ENCODE measurements at places on chromosomes 6 and 20. TPM values are rescaled to one million over a fixed set of nuclear protein-coding genes. Genes with fewer than 3 reads are reported as not detected.

The BMP7 gene
- polyA plus RNA-seq, result 75.5 TPM

The TCF21 gene
- 218 TPM for polyA plus RNA-seq

The XKR7 gene
- 0.20 TPM for polyA plus RNA-seq

The SLC32A1 gene
- 1.3 TPM for polyA plus RNA-seq

The RPP21 gene
- 40.2 TPM for polyA plus RNA-seq

The C20orf144 gene
- 0.20 TPM for polyA plus RNA-seq

The COL21A1 gene
- polyA plus RNA-seq, result 170 TPM

- no peak for DNase-seq
Observed at GRCh38 chr6:44674226-44675155, 287.0 kb downstream of the CDC5L start.

- no peak for DNase-seq
Observed at GRCh38 chr20:4550740-4551139, 171.0 kb upstream of the PRND start.

DNA sequence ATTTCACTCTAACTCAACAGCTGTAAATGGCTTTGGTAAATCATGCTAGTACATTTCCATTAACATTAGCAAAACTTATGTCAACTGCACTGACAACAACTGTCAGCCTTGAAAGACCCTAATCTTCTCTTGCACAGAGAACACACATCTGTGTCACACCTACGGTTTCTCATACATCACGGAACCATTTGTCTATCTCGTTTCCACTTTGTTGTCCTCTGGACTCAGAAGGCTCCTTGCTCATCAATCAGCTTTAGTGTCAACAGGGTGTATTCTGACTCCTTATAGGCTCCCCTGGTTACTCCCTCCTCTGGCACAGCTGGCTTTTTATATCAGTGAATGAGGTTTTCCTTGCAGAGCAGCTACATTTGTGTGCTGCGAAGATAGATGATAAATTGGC is 49.3 kb downstream of the CD83 start:
- no peak for DNase-seq

DNA sequence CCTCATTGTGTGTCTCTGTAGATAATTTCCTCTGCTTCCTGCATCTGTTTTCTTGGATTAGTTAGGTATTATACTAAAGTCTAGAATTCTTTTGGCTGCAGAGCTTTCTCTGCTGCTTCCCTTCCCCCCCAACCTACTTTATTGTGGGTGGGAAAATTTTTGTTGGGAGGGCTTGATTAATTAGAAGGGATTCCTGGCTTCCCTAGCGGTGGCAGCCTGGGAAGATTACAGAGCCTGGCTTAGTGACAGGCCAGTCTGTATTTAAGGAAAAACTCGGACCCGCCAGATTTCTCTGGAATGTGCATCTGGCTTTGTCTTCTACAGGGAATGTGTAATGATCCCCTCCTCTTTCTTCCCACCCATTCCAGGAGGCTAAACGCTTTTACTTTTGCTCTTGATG is 31.2 kb downstream of the SLX4IP start:
- DNase-seq, result no peak

DNA sequence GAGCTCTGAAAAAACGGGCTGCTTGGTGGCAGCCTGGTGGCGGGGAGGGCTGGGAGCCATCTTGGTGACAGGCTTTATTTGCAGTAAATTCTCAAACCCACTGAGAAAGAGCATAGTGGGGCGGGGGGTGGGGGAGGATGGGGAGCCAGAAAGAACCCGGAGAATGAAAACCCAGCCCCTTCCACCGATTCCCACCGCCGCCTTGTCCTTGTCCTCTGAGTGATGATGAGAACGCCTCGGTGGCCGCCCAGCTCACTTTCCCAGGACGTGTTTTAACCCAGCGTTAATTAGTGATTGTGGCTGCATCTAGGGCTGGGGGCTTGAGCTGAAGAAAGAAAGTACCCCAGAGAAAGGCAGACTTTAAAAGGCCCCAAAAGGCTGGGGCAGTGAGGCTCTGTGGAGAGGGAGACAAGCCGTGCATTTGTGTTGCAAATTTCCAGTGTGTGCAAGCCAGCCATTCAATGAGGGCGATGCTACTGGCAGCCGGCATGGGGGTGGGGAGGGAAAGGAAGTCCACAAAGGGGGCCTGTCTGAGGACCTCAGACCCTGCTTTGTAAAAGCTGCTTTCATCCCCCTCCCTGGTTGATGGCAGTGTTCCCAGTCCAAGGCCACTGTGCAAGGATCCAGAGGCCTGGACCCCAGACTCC is 6.2 kb upstream of the GHRH start:
- DNase-seq, result no peak

DNA sequence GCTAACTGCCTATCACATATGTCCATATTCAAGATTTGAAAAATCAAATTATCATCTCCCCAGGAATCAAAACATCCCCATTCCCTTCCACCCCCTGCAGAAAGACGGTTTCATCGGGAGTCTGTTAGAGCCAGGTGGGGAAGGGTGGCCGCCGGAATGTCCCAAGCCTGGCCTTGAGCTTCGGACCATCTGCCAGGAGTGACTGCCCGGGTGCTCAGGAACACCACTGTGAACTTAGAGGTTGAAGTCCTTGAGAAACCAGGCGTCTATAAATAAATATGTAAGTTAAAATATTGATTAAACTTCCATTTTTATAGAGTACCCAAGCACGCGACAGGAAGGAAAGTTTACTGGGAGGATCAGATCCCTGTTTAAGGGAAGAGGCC is 250.8 kb downstream of the DLL1 start:
- DNase-seq, result no peak

GRCh38 chr6:46219661-46220060 is 48.9 kb upstream of the ENPP5 start:
- no peak for DNase-seq

GRCh38 chr20:38714308-38714707 is 10.0 kb upstream of the SLC32A1 start:
- no peak for DNase-seq

DNA sequence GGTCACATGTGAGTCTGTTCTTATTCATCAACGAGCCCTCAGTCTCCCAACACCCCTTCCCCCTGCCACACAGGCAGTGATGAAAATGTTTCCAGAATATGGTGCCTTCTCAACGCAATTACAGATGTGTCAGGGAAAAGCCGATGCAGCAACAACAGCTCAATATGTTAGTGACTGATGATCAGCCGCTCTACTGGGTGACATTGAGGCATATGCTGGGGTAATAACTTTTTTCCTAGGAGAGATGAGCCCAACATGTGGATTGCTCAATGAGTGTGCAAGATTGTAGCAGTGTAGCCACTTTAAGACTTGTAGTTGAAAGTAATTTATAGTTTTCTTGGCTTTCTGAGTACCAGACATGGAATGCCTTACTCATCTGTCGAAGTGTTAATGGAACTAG is 49.4 kb downstream of the DTD1 start:
- DNase-seq, result no peak

DNA sequence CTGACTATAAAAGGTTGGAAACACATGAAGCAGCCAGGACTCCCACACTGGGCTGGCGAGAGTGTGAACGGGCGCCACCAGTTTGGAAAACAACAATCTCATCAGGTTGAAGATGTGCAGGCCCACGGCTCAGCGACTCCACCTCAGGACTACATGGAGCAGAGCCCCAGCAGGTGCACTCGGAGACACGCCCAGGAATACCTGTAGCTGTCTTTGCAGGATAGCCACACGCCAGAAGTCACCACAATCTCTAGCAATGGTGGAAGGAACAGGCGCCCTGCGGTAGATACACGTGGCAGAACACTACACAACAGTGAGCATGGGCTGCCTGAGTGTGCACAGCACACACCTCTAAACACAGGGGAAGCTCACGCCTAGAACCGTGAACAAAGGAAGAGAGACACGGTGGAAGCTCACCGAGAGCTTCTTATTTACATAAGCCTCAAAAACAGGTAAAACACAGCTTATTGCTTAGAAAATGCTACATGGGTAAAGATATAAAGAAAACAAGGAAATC is 28.7 kb upstream of the RPS6KA2 start:
- no peak for DNase-seq

DNA sequence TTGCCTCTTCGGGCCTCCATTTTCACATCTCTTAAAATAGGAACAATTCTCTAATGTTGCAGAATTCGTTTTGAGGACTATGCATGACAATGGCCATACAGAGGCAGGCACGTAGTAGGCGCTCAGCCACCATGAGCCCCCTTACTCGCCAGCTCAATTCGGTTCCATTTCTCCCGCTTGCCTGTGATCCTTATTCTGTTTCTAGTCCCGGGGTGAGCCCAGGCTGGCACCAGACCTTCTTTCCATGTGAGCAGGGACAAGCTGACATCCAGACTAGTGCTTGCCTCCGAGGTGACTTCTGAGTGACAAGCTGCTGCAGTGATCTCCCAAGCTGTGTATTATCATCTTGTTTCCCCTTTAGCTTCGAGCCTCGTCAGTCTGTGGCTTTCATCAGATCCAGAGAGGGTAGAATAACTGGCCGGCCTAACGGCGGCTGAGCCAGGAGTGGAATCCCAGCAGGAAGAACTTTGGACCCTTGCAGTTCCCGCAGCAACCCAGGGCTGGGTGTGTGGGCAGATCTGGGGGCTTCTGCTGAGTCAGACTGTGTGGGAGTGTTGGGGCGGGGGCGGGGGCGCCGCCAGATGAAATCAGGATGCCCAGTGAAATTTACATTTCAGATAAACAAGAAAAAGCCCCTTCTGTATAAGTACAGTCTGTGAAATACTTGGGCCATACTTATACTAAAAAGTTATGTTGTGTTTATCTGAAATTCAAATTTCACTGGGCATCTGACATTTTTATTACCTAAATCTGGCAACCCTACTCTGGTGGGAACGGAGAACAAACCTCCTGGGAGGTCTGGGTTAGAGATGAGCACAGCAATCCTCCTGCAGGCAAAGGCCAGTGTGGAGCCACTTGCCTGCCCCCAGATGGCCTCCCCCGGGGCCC is 10.9 kb downstream of the BANF2 start:
- DNase-seq, result peak; percentile 19

DNA sequence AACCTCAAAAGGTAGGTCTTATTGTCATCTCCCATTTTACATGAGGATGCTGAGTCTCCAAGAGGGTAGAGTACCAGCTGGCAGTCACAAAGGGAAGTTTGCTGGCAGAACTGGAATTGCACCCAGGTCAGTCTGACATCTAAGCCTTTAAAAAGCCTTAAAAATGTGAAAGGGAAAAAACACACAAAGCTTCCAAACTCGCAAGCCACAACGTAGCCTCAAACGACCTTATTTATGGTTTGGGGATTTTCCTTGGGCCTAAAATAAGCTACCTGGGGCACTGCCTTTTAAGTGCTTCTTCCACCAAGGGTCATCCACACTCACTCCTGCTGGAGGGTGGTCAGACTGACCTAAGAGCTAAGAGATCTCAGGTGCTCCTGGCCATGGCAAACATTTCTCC is 2.1 kb downstream of the MBOAT1 start:
- DNase-seq, result no peak

DNA sequence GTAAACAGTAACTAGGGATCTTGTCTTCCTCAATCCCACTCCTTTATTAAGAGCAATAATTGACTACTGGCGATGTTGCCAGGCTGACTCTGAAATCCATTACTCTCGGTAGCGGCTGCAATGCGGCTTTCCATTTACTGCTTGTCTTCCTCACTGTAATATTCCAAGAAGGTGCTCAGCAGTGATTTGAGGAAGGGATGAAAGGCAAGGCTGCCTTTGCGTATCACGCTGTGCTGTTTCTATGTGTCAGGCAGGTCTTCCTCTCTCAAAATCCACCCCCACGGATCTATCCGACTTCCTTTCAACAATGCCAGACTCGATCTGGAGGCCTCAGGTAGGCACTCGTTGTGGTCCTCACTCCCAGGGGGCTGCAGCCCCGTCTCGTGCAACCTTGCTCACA is 261.4 kb upstream of the CDH4 start:
- DNase-seq, result no peak

DNA sequence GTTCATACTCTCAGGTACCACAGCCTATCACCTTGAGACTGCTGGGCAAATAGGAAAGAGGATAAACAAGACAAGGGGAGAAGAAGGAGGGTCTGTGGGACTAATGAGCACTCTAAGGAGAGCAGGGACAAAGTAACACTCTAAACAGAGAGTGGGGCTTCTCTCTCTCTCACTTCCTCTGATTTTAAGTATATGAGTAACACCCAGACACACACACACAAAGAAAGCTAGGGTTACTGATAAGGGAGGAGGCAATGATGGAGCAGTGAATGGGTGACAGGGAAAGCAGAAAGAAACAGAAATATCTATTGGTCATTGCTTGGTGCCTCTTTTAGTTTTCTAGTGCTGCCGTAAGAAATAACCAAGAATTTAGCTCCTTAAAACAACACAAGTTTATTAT is 96.2 kb upstream of the RNF217 start:
- DNase-seq, result no peak

DNA sequence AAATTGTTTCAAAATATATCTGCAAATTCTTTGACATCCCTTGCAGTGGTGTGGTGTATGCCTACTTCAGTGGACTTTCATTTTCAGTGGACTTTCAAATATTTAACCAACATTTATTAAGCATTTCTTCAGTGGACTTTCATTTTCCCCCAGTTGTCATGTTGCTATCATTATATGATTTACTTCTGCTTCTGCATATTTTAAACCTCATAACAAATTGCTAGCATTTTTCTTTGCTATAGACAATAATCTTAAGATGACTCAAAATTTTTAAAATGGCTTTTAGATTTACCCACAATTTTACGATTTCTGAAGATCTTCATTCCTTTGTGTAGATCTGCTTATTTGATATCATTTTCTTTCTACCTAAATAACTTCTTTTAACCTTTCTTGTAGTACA is 592.7 kb upstream of the SLC35B3 start:
- no peak for DNase-seq

GRCh38 chr6:139591075-139591865 is 216.8 kb upstream of the CITED2 start:
- DNase-seq, result no peak

DNA sequence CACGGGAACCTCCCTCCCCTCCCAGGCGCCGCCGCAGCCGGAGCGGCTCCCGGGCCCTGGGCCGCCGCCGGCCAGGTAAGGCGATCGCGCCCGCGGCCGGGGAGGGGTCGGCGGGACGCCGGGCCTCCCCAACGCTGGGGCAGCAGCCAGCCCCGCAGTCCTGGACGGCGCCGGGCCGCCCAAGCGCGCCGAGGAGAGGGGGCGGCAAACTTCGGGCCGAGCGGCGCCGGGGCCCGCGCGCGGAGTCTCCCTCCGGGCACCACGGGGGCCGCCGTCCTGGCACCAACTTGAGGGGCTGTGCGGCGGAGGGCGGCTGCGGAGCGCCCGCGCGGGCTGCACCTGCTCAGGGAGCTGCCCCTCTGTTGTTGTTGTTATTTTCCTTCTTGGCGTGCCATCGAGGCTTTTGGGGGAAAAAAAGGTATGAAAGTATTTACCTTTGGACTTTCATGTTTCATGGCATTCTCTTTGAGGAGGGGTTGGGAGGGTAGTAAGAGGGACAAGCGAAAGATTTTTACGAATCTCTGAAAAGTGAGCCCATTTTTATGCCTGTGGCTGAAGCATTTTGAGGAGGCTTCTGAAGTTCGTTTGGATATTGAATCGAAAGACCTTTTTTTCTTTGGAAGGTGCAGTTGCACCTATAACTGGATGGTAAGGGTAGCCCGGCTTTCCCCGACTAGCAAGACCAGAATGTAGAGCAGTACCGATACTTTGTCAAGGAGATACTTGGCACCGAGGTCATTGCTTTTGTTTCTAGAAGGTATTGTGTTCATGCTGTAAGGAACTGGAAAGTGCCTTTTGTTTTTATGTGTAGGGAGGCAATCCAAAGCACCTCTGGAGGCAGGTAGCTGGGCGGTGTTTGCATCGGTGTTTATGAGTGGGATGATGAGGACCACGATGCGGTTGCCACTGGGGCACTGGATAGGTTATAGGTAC is at the start of gene RNF182:
TSS of gene RNF182 (plus strand) at position 4 of the 933 bp plus-strand sequence. CDS start 52,168 bp downstream, outside the sequence.
- DNase-seq, result no peak

GRCh38 chr20:36116807-36117441 is 37.6 kb upstream of the EPB41L1 start:
- no peak for DNase-seq

Measured in left renal pelvis (tissue), 4 donors.